ENCODE measurements at places on chromosomes 2 and 18.

DNA sequence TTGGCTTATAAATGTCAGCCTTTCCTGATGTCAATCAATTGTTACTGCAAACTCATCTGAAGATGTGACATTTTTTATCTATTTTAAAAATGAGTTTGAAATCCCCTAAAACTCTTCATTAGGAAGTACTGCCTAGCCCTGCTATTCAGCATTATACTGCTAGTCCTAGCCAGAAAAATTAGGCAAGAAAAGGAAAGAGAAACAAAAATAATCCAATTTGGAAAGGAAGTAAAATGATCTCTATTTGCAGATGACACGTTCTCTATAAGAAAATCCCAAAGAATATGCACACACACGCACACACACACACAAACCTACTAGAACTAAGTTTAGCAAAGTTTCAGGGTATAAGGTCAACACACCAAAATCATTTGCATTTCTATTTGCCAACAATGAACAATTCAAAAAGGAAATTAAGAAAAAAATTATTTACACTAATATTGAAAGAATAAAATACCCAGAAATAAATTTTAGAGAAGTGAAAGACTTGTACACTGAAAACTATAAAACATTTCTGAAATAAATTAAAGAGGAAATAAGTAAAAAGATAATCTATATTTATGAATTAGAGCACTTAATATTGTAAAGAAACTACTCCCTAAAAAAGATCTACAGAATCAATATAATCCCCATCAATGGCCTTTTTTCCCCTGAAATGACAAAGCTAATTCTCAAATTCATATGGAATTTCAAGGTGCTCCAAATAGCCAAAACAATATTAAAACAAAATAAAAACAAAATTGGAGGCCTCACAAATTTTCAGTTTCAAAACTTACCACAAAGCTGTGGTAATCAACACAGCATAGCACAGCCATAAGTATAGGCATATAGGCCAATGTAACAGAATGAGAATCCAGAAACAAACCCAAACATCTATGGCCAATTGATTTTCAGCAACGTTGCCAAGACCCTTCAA lies 433.7 kb upstream of the TRIB2 start:
- DNase-seq = no peak

DNA sequence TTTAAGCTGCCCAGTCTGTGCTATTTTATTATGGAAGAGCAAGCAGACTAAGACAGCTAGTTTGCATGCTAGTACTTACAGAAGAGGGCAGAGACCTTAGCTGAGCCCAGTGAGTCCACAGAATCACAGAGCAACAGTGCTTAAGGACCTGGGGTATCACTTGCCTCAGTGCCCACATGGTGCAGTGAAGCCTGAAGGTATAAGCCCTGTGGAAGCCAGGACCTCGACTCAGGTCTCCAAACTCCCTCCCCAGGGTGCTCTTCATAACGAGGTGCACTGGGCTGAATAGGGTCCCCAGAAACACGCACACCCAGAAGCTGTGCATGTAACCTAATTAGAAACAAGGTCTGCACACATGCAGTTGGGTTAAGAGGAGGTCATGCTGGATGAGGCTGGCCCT lies 718.1 kb downstream of the GALR1 start:
- no peak for DNase-seq

DNA sequence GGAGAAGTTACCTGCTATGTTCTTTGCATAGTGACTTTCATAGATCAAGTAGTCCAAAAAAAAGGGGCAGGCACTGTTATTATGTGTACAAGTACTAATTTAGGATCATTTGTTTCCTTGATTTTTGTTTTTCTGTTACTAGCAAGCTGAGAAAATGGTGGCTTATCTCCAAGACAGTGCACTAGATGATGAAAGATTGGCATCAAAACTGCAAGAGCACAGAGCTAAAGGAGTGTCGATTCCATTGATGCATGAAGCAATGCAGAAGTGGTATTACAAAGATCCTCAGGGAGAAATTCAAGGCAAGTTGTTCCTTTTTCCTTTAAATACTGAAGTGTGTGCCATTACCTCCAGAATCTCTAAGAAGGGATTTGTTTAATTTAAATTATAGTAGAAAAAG lies 19.6 kb upstream of the KCNJ13 start:
- no peak for DNase-seq

- DNase-seq = no peak
These were observed 80.2 kb downstream of the EFEMP1 start for GRCh38 chr2:55843096-55843993.

DNA sequence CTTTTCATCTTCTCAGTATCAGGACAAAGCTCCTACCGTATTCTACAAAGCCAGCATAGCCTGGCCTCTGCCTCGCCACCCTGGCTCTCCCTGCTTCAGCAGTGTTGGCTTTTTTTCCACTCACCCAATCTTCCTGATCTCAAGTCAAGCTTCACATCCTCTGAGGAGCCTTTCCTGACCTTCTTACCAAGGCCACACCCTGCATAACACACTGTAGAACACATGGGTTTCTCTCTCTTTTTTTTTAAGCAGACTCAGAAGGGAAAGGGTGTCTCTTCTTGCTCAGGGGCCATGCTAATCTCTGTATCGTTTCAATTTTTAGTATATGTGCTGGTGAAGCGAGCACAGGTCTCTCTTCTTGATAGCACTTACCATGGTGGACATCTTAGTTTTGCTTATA lies 15.2 kb downstream of the FBXO36 start:
- no peak for DNase-seq

DNA sequence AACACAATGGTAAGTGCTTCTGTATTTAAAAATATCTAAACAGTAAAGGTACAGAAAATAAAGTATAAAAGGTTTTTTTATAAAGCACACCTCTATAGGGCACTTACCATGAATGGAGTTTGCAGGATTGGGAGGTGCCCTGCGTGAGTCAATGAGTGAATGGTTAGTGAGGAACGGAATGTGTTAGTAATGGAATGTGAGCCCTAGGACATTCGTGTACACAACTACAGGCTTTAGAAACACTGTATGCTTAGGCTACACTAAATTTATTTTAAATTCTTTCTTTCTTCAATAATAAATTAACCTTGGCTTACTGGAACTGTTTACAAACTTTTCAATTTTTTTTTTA lies 337.9 kb upstream of the SLC39A10 start:
- DNase-seq = no peak

DNA sequence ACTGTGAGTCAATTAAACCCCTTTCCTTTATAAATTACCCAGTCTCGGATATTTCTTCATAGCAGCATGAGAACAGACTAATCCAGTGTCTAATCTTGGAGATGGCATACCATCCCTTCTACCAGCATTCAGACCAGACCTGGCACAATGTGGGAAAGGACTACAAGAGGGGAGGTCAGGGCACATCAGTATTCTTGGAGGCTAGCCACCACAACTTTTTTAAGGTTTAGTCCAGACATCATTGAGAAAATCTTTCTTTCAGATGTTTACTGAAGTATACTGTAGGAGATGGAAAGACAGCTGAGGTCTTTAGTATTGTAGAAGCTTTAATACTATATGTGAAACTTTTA lies 4.0 kb downstream of the RALB start:
- no peak for DNase-seq

DNA sequence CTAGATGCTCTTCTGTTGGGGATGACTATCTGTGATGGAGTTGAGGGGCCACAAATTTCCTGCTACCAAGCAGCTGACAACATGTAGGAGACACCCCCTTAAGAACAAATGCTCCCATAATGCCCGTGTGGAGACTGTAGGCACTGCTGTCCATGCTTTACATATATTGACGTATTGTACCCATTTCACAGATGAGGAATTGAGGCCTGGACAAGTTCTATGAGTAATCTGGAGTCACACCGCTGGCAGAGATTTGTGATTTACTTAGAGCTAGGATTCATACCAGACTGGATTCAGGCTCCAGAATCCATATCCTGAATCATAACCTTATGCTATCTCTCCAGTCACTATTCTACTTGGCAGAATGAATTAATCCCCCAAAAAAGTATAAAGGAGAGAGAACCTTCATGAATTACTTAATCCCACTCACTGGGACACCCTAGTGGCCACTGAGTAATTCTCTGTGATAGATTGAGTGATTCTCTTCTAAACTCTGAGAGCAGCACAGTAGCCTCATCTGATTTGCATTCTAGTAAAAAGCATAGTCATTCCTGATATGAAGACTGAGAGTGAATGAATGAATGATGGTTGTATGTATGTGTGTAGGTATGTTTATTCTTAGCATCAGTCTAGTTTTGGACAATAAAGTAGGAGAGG lies 460.7 kb upstream of the MEIS1 start:
- no peak for DNase-seq

- no peak for DNase-seq
These were observed 76.2 kb downstream of the CCBE1 start for GRCh38 chr18:59621027-59621426.

DNA sequence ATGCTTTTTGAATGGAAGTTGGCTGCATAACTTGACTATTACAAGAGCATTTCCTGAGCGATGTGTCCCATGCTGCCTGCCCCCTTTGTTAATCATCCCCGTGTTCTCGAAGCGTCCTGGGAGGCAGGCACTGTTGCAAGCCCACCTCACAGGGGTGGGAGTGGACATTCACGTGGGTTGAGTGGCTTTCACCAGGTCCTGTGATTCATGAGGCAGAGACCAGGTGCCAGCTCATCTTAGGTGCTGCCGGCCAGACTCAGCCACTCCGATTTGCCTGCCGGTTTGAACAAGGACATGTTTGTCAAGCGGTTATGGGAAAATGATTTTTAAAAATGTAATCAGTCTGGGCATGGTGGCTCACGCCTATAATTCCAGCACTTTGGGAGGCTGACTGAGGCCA lies 112.5 kb downstream of the ZNF532 start:
- DNase-seq = no peak

DNA sequence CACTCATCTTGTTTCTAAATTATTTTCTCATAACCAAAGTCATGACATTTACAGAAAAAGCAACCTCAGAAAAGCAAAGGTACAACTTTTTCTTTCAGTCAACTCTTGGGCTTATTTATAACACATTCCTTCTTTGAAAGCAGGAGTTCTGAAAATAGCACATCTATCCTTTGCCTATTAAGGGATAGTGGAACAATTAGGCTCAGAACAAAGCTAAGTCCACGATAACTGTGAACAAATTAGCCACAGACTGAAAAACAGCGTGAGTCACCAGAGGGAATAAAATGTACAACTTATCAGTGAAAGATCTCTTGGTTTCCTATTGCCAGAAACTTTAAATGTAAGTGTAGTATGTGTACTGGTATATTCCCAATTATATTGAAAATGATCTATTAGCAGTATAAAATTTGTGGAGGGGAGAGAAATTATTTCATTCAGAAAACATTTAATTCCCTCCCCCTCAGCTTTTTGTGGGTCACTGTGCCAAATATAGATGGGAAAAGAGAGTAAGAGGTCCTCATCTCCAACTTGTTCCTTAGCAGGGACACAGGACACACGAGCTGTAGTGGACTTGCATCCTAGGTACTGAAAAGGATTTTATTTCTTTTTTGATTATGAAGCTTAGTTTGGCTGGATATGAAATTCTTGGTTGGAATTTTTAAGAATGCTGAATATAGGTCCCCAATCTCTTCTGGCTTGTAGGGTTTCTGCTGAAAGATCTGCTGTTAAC lies 15.4 kb upstream of the MATN3 start:
- no peak for DNase-seq

DNA sequence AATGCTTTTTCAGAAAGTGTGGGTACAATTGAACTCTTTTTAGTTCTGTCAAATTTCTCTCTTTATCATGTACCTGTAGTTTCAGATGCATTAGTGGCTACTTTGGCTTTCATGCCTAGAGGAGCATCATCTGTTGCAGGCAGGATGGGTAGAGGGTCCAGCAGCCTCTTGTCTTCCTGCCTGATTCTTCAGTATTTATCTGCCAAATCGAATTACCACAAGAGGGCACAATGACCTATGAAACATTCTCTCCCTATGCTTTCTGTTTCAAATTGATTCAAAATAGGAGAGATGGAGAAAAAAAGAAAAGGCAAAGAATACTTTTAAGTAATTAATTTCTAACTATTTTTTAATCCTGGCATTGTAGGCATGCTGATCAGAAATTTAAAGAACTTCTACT lies 477.2 kb downstream of the TRIB2 start:
- DNase-seq = no peak

DNA sequence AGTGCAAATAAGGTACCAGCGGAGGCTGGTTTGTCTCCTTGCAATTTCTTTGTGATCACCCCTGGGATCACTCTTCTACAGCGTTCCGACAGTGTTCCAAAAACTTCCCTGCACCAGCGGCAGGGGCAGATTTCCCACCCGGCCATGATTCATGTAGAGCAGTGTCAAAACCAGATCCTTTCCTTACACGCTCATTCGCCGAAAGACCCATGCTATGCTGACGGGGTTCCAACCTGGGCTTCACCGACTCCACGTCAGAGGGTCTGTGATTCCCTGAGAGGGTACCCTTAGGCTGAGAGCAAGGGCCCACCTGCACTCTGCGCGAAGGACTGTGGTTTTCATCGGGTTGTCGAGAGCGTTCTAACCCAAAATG lies 423 bp upstream of the TTC27 start:
- DNase-seq = no peak

GRCh38 chr2:212882626-212883025 lies 268.8 kb downstream of the IKZF2 start:
- peak; percentile 69 for DNase-seq

GRCh38 chr2:148922776-148923475 lies 47.9 kb downstream of the KIF5C start:
- no peak for DNase-seq
